ENCODE measurements at places on chromosomes 1 and 21. TPM values are rescaled to one million over a fixed set of nuclear protein-coding genes. Genes with fewer than 3 reads are reported as not detected.

Gene SPSB1
- 34.7 TPM for total RNA-seq

Gene SPATA46
- not detected for total RNA-seq

Gene SH3BGR
- 0.49 TPM for total RNA-seq

Gene SNRNP40
- 38.4 TPM for total RNA-seq

Gene GSTM3
- 23.2 TPM for total RNA-seq

Gene CAMK2N1
- total RNA-seq: 58.0 TPM

Gene SCYL3
- 3.3 TPM for total RNA-seq

Gene OR4F16
- not detected for total RNA-seq

Gene APOBEC4
- total RNA-seq: not detected

Gene SPRR1B
- total RNA-seq: not detected

Gene HES2
- total RNA-seq: 4.8 TPM

Gene CFAP141
- total RNA-seq: not detected

Gene FABP3
- not detected for total RNA-seq

Gene PTGS2
- total RNA-seq: 3.5 TPM

Gene LEFTY1
- total RNA-seq: 1.9 TPM

Gene GLMP
- total RNA-seq: 42.9 TPM

Gene CYP4B1
- 0.24 TPM for total RNA-seq

Gene NR0B2
- total RNA-seq: 0.10 TPM

Gene KLHDC9
- 2.1 TPM for total RNA-seq

Gene ITLN2
- total RNA-seq: 0.70 TPM

Gene RNF223
- total RNA-seq: 0.22 TPM

Gene TAS1R1
- total RNA-seq: not detected

Gene OLFML3
- total RNA-seq: 3.9 TPM

Gene TDRD5
- total RNA-seq: 0.03 TPM

Gene KCNQ4
- total RNA-seq: 0.38 TPM

Gene C1orf141
- not detected for total RNA-seq

Gene VCAM1
- 0.05 TPM for total RNA-seq

Gene LCE1E
- total RNA-seq: not detected

Gene ZNF670
- total RNA-seq: 4.3 TPM

Gene GPR3
- total RNA-seq: 1.6 TPM

Gene BATF3
- 32.8 TPM for total RNA-seq

Gene WNT4
- total RNA-seq: 0.32 TPM
